ENCODE measurements at places on chromosomes 16 and 17. TPM values are rescaled to one million over a fixed set of nuclear protein-coding genes. Genes with fewer than 3 reads are reported as not detected.

IRX6 gene
- 0.17 TPM for total RNA-seq

ASIC2 gene
- total RNA-seq, result not detected

C16orf74 gene
- total RNA-seq, result not detected

OTOA gene
- total RNA-seq, result 0.33 TPM

Measured in esophagus muscularis mucosa (tissue), 4 donors.